ENCODE measurements at places on chromosomes 4 and X. TPM values are rescaled to one million over a fixed set of nuclear protein-coding genes. Genes with fewer than 3 reads are reported as not detected.

GRCh38 chrX:65420154-65420553, 114.4 kb downstream of the LAS1L start:
- no peak for DNase-seq

RHOXF2 gene
- not detected for polyA plus RNA-seq

MAGEA2B gene
- not detected for polyA plus RNA-seq

GRCh38 chr4:99863-100262, 24.4 kb upstream of the ZNF718 start:
- no peak for DNase-seq

DNA sequence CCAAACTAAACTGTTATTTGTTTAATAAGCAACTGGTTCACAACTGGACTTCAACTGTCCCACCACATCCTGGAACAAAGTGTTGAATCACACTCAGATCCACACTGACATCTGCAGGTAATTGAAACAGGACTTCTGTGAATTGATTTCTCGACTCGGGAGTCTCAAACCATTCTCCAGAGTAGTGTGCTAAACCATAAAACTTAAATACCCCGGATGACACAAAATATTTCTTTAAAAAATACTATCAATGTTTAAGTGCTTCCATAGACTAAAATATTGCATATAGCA, 95.4 kb upstream of the PLAC1 start:
- DNase-seq, result no peak

- no peak for DNase-seq
These were observed 469.0 kb downstream of the IDS start for GRCh38 chrX:149036086-149036485.

GRCh38 chr4:106369456-106370060, 980 bp upstream of the GIMD1 start:
- DNase-seq, result peak; percentile 52

TMEM144 gene
- 5.3 TPM for polyA plus RNA-seq

DBET gene
- polyA plus RNA-seq, result not detected

GAGE12J gene
- not detected for polyA plus RNA-seq

DNA sequence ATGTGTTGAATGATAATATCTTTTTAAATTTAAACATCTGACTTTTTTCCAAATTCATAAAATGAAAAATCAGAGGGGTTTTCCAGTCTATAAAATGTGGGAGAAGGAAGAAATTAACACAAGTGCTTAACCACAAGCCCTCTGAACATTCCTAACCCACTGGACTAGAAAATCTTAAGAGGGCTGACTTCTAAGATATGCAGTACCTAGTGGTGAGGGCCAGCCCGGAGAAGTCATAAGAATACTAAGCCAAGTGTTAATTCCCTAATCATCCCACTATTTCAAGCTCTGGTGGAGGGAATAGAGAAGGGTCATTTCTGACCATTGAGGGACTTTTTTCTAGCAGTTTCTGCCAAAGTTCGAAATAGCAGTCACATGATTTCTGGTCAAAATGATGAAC, 86.9 kb upstream of the NEIL3 start:
- peak; percentile 28 for DNase-seq
